Activated CD4-positive, alpha-beta memory T cell treated with anti-CD3 and anti-CD28 coated beads for 36 hours (primary cell): ENCODE measurements at places on chromosomes 4 and X. TPM values are rescaled to one million over a fixed set of nuclear protein-coding genes. Genes with fewer than 3 reads are reported as not detected.

DNA sequence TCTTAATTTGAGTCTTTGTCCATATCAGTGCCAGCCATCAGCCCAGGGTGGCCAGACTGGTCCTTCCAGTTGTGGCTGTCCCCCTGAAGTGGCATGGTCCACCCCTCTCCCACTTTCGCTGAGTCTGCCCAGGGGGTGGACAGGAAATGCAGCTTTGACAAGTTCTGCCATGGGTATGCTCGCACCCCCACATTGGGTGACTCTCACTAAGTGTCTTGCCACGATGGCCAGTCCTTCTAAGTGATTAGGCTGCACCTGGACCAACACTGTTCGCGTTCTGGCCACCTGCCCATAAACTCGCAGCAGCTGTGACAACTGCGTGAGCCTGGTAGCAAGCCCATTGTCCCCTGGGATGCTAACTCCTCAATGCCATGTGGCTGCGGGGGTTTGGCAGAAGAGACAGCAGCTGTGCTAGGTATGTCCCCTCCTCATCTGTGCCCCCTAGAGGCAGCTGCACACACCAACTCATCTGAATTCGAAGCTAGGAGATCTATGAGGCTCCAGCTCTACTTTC lies 10.0 kb upstream of the LNX1 start:
- peaks cover 21% of the 10 kb centered on the region for H3K27me3 ChIP-seq
- H3K27ac ChIP-seq, result no peak overlapping the region
- H3K4me3 ChIP-seq, result no peak overlapping the region

MAGEA2 gene
- total RNA-seq, result not detected

DNA sequence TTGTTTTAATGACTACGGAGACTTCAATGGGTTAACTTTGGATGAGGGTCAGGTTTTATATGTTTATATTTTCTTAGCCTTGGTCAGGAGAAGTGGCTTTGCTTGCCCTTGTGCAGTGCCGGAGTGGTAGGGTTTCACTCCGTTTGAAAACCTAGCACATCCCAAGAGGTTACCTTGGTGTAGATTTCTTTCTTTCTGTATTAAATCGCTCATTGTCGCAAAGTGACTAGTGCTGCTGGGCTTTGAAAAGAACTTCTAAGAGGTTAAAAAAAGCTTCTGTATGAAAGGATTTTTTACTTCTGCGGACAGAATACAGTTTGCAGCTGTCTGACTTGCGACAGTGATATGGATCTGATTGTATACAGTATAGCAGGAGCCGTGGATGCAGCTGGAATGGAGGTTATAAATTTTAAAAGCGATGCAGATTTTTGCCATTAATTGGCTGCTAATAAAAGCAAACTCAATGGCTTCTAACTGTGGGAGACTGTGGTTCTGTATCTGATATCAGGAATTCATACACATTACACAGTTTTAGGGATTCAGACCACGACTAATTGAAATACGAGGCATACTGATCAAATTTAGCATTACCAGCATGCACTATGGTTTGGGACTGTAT lies 340.9 kb upstream of the PITX2 start:
- no peaks in the 10 kb centered on the region for H3K27me3 ChIP-seq
- no peak overlapping the region for H3K27ac ChIP-seq
- no peak overlapping the region for H3K4me3 ChIP-seq
- H3K4me1 ChIP-seq, result no peaks in the 10 kb centered on the region
- DNase-seq, result no peak

- no peaks in the 10 kb centered on the region for H3K36me3 ChIP-seq
- H3K27ac ChIP-seq, result no peak overlapping the region
- no peaks in the 10 kb centered on the region for H3K4me1 ChIP-seq
- no peak for DNase-seq
These were observed 62.5 kb downstream of the CHRDL1 start for GRCh38 chrX:110733166-110733565.

GRCh38 chrX:68930542-68931317 lies 101.9 kb downstream of the EFNB1 start:
- no peaks in the 10 kb centered on the region for H3K27me3 ChIP-seq
- DNase-seq, result no peak
- H3K4me3 ChIP-seq, result no peak overlapping the region

- H3K4me1 ChIP-seq, result no peaks in the 10 kb centered on the region
- H3K27ac ChIP-seq, result no peak overlapping the region
- H3K27me3 ChIP-seq, result no peaks in the 10 kb centered on the region
- no peak overlapping the region for H3K4me3 ChIP-seq
- no peaks in the 10 kb centered on the region for H3K36me3 ChIP-seq
These were observed 648.7 kb downstream of the GRID2 start for GRCh38 chr4:92952426-92952825.

TMEM154 gene
- total RNA-seq, result 20.8 TPM

TMEM187 gene
- 9.1 TPM for total RNA-seq

RTL3 gene
- not detected for total RNA-seq

DNA sequence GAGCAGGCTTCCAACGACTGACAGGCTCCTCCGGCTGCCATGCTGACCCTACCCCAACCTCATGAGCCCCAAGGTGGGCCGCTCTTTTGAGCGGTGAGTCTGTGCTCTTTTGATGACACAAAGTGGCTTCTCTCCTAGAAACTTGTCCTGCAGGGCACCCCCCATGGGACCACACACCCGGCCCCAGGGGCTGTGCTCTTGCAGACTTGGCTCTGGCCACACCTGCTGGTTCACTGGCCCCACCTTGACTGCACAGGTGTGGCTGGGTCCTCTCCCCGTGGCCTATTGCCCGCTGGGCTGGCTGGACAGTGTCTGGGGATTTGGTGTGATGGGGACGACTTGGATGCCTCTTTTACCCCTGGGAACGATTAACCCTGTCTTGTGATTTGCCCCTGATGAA lies 1.5 kb upstream of the CPZ start:
- DNase-seq, result no peak
- no peaks in the 10 kb centered on the region for H3K36me3 ChIP-seq
- no peak overlapping the region for H3K4me3 ChIP-seq
- no peak overlapping the region for H3K27ac ChIP-seq
- H3K27me3 ChIP-seq, result peaks cover 30% of the 10 kb centered on the region

DNA sequence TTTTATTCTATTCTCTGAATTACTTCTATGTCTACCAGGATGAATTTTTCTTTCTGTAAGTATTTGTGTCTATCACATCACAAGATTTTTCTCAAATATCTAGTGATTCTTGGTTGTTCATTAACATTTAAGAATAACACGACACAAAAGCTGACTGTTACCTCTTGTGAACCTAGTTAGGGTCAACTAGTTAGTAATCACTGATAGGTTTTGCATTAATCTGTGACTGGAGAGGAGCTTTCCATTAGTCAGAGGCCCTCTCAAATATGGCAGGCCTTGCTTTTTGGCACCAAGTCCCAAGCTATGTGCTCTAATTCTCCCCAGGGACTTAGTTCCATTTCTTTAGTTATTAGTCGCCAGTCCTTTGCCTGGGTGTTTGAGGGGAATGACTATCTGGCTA lies 259.2 kb downstream of the CFAP299 start:
- no peaks in the 10 kb centered on the region for H3K27me3 ChIP-seq
- no peaks in the 10 kb centered on the region for H3K4me1 ChIP-seq
- H3K27ac ChIP-seq, result no peak overlapping the region
- no peak overlapping the region for H3K4me3 ChIP-seq
- DNase-seq, result no peak
- H3K36me3 ChIP-seq, result no peaks in the 10 kb centered on the region

- no peak overlapping the region for H3K27ac ChIP-seq
- H3K36me3 ChIP-seq, result peaks cover 15% of the 10 kb centered on the region
- H3K4me1 ChIP-seq, result peaks cover 42% of the 10 kb centered on the region
- H3K4me3 ChIP-seq, result no peak overlapping the region
These were observed 24.6 kb downstream of the KDM6A start for GRCh38 chrX:44897539-44897938.

FGF13 gene
- total RNA-seq, result not detected

GRCh38 chr4:2535376-2536192 lies 863 bp upstream of the FAM193A start:
- H3K36me3 ChIP-seq, result no peaks in the 10 kb centered on the region
- H3K4me1 ChIP-seq, result peaks cover 20% of the 10 kb centered on the region
- peak; percentile 69 for DNase-seq
- H3K27me3 ChIP-seq, result no peaks in the 10 kb centered on the region
- H3K4me3 ChIP-seq, result peak overlapping the region; percentile 87
- peak overlapping the region; percentile 86 for H3K27ac ChIP-seq

DNA sequence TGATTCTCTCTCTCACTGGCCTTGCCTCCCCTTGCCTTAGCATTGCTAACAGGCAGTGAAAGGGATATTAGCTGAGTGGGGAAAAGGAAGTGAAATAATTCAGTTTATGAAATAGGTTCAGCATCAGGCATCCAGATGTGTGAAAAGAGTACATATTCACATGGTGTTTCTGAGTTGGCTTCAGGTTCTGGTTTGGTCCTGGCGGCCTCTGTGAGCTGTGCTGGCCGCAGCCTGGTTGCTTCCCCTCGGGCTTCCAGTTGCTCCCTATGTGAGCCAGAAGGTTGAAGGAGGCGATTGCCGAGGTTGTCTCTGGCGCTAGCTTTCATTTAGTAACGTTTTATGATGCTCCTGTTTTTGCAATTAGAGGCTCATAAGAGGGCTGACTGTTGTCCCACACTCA lies 99.1 kb upstream of the TLR2 start:
- no peak overlapping the region for H3K4me3 ChIP-seq
- peaks cover 30% of the 10 kb centered on the region for H3K36me3 ChIP-seq
- no peaks in the 10 kb centered on the region for H3K27me3 ChIP-seq

DNA sequence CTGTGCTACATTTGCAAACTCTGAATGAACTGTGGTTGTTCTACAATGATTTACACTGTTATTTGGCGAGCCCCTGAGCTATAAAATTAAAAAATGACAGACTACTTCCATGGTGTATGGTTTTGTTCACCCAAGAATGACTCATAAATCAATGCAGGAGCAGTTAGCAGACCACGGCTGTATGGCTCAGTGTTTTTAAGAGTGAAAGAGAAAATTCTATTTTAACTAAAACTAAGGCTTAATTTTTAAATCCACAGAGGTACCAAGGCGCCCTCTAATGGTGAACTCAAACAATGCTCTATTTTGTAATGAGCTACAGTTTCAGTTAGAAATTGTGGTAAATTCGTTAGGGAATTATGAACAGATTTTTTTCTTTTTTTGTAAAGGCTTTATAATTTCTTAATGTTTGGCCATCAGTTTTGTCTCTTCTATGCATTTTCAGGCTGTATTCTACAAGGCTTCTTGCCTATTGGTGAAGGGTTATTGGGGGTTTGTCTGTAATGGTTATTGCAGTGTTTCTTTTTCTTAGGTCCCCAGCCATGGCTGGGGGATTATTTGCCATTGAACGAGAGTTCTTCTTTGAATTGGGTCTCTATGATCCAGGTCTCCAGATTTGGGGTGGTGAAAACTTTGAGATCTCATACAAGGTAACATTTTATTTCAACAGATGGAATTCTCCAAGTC lies 32.5 kb downstream of the HMGB2 start:
- H3K36me3 ChIP-seq, result peaks cover 6% of the 10 kb centered on the region
- peaks cover 3% of the 10 kb centered on the region for H3K4me1 ChIP-seq
- DNase-seq, result no peak
- H3K27me3 ChIP-seq, result no peaks in the 10 kb centered on the region
- H3K27ac ChIP-seq, result no peak overlapping the region
- H3K4me3 ChIP-seq, result no peak overlapping the region

GPM6B gene
- not detected for total RNA-seq

GRCh38 chr4:20418861-20419451 lies 167.3 kb downstream of the SLIT2 start:
- H3K27ac ChIP-seq, result no peak overlapping the region
- H3K4me3 ChIP-seq, result no peak overlapping the region
- no peaks in the 10 kb centered on the region for H3K36me3 ChIP-seq
- no peaks in the 10 kb centered on the region for H3K27me3 ChIP-seq
- H3K4me1 ChIP-seq, result peaks cover 4% of the 10 kb centered on the region

DNA sequence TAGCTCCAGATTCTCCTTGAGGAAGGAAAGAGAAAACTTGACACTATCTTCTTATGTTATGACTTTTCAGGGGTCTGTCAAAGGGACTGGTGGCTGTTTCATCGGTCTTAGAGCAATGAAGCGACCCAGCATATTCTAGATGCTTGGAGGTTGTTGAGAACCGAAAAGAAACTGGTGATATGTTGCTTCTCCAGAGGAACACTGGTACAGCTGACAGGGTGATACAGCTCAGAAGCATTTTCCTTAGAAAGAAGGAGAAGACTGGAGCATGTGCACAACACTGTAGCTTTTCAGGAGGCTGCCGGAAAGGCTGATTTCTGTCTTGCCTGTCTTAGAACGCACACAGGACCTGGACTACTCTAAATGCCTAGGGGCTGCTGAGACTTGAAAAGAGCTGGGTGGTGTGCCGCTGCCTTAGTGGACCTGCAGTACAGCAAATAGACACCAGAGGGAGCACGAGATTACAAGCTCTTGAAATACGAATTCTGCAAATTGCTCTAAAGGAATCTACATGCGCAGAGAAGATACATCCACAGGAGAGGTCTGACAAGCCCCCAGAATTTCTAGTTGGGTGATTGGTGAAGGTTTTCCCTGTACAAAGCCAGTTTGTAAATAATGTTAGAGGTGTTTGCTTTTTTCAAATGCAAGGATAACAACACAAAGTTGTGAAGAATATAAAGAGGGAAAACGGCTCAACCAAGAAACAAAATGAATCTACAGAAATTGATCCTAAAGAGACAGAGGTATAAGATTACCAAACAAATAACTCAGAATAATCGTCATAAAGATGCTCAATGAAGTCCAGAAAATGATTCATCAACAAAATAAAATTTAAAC lies 223.1 kb upstream of the DMD start:
- H3K36me3 ChIP-seq, result no peaks in the 10 kb centered on the region
- no peaks in the 10 kb centered on the region for H3K4me1 ChIP-seq
- H3K4me3 ChIP-seq, result no peak overlapping the region
- peak; percentile 28 for DNase-seq
- no peaks in the 10 kb centered on the region for H3K27me3 ChIP-seq

DNA sequence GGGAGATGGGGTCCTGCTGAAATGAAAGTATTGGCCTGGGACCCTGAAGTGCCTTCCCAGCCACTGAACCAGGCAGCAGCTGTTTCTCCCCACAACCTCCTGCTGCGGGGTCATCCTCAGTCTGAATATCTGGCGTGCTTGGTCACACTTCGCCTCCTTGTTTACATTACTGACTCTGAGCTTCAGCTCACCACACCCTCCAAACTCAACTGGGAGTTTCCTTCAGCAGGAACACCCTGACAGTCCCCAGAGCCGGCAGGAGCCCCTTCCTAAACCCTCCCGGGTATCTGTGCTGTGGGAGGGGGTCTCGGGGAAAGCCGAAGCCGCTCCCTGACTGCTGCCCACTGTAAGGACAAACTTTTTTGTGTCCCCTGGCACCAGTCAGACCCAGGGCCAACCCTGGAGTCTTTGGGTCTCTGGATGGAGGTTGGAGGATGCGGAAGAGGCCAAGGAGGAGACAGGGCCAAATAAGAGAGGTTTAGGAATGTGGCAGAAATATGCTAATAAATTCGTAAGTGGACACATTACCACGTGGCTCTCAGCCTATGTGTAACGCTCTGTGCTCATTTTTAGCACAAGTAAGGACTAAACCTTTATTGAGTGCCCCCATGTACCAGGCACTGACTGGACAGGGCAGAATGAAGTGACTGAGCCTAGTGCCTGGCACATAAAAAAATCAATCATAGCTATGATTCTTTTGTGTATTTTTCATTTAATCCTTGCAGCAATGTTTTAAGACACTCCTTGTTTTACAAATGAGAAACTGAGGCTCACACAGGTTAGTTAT lies 20.7 kb downstream of the FHDC1 start:
- H3K4me3 ChIP-seq, result no peak overlapping the region
- H3K36me3 ChIP-seq, result no peaks in the 10 kb centered on the region
- no peaks in the 10 kb centered on the region for H3K27me3 ChIP-seq
- no peak overlapping the region for H3K27ac ChIP-seq
